ENCODE measurements at places on chromosomes 13 and 19.

GRCh38 chr19:4639531-4640246 lies 373 bp downstream of the TNFAIP8L1 start:
- no peak for DNase-seq

GRCh38 chr19:44822177-44822576 lies 13.3 kb downstream of the BCAM start:
- DNase-seq: no peak

GRCh38 chr19:33950091-33950750 lies 153.6 kb downstream of the KCTD15 start:
- DNase-seq: no peak

DNA sequence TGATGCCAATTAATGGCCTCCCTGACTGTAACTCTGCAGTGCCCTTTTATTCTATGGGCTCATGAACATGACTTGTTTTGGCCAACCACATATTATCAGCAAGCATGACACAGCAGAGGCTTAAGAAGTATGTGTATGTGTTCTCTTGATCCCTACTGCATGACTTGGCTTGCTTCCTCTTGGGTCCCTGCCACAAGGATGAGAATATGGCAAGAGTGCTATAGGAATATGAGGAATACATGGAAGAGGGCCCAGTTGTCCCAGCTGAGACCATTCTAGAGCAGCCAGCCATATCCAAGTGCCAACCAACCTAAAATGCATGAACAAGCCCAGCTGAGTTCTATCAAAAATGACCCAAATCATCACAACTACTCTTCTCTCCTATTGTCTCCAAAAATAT lies 576.7 kb upstream of the PCDH9 start:
- no peak for DNase-seq

- no peak for DNase-seq
Measured at GRCh38 chr13:82116422-82116989, 1765.8 kb downstream of the SLITRK1 start.

GRCh38 chr19:30587869-30588268 lies 215.7 kb downstream of the ZNF536 start:
- DNase-seq: no peak

DNA sequence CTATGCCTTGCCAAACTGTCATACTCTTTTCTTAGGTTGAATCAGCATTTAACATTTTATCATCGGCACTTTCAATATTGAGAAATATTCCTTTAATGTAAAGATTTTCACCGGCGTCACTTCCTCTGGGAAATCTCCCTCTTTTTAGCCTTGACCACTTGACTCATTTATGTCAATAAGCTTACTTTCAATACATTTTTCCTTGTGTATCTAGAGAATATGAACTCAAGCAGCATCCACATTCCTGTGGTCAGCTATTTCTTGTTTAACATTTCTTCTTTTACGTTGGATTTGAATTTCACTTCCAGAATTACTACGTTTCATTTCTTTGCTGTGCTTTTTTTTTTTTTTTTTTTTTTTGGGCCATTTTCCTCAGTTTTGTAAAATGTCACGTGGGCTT lies 271.2 kb upstream of the HTR2A start:
- no peak for DNase-seq

DNA sequence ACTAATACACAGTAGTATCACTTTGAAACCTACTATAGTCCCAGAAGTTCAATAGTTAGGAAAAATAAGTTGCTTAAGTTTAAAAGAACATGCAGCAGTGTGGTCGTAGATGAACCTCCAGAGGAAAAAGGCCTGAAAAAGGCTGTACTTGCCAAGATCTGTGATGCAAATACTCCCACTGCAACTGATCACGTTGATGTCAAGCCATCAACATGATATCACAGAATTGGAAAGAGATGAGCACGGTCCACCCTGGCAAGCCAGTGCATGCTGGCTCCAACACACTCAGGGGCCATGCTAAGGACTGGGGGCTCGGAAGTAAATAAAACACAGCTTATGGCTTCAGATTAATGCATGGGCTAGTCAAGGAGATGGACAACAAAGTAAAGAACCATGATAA lies 71.8 kb upstream of the LRCH1 start:
- no peak for DNase-seq

GRCh38 chr13:71360041-71360440 lies 507.0 kb downstream of the DACH1 start:
- DNase-seq: no peak

DNA sequence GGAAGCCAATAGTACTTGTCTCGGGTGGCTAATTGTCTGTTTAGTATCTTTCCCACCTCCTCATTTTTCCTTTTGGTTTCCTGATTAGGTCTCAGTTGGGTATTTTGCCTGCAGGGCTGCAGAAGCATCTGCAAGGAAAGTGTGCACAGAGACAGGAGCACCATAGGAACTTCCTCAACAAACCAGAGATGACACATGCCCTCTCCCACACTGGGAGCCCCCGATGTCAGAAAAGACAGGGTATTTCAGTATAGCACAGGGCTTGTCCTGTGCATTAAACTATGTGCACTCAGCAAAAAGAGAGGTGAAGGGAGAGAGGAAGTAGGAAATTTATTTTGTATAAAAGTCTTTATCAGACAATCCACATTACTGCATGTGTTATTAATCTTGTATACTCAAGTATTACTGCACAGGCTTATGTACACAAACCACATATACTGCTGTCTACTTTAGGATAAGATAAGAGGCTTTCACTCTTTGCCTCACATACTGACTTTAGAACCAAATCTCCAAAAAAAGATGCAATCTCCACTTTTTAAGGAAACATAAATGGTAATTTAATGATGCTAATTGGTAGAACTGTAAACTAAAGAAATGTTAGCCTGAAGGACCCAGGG lies 501.0 kb downstream of the FOXO1 start:
- DNase-seq: no peak

DNA sequence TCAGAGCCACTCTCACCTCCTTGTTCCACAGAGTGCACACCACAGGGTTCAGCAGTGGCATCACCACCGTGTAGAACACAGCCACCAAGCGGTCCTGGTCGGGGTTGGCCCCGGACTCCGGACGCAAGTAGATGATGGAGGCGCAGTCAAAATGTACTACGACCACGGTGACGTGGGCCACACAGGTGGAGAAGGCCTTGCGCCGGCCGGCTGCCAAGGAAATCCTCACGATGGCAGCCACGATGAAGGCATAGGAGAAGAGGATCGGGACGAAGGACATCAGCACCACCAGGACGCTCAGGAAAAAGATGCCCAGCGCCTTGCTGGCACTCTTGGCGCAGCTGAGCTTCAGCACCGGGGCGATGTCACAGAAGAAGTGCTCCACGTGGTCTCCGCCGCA lies 33.9 kb downstream of the SYDE1 start:
- no peak for DNase-seq

GRCh38 chr13:95480131-95480545 lies 72.4 kb upstream of the CLDN10 start:
- no peak for DNase-seq

DNA sequence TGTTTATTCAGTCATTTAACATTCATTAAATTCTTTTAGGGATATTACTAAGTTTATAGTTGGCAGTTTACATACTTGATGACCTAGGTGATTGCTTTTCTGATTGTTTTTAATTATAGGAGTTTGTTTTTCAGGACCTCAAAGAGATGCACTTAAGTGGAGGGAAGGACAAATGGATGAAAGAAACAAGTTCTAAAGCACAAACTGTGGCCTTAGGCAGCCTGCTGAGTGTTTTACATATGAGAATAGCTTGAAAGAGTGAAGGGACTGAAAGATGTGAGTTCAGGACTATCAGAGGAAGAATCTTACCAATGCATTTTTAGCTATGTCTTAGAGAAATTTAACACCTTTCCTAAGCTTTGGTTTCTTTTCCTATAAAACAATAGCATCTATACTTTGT lies 402.6 kb downstream of the KLF12 start:
- DNase-seq: no peak

DNA sequence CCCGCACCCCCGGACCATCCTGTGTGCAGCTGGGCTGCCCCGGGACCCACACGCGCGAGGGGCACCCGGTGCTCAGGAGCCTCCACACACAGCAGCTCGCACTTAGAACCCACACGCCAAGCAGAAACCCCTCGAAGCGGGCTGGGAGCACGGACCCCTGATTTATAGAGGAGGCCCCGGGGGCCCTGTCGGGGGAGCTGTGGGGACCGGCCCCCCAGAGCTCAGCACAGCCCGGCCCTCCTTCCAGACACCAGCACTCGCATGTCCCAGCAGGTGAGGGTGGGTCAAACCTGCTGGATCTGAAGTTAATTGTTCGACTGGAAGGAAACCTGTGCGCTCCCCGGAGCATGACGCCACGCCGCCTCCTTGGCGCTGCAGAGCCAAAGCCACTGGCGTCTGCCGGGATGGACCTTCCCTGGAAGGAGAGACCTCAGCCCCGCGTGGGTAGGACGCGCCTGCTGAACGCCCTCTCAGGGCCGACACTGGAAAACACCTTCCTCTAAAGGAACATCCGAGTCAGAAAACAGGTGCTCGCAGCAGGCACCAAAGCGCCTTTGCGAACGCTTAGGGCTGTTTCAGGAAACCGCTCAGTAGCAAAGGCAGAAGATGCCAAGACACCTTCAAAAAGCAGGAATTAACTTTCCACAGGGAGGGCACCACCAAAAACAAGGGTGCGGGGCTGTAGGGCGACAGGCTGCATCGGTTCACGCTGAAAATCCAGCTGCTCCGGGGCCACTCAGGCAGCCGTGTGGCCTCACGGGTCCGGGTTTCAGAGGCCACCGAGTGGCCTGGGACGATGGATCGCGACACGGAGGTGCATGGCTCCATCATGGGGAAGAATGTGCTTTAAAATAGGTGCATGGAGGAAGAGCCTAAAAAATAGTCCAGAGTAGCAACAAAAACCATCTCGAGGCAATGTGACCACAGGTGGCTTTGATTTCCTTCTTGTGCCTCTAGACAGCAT lies 37.8 kb upstream of the GRTP1 start:
- DNase-seq: no peak
